Activated B cell treated with CpG ODN at 0.5 μM for 24 hours (primary cell): ENCODE measurements at places on chromosomes 12 and 14.
A peak's percentile ranks its signal among the peaks of the same experiment; 100 is the strongest.

- peak; percentile 82 for DNase-seq
Measured at GRCh38 chr14:31456841-31457664, at the start of gene DTD2. TSS of gene DTD2 (minus strand) at chr14:31457506. CDS start at chr14:31457393, 113 bp downstream.

GRCh38 chr12:19575337-19576243 lies 136.3 kb downstream of the AEBP2 start:
- no peak for DNase-seq

- DNase-seq, result no peak
Measured at GRCh38 chr14:62143245-62143644, 381.0 kb downstream of the SNAPC1 start.

- DNase-seq, result no peak
Measured at GRCh38 chr12:91769736-91770135, 375.9 kb downstream of the BTG1 start.

DNA sequence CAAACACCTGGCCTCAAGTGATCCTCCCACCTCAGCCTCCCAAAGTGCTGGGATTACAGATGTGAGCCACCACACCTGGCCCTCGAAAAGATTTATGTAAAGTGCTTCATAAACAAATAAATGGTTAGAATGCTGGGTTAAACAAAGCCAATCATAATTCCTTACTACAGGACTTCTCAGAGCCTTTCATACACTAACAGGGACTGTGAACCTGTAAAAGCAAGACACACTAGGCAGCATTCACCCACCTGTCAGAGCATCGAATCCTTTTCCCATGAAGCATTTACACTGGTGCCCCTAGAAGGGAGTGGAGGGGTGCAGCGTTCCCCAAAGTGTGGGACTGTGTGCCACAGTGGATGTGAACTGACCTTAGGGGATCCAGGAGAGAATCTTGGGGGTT lies 29.5 kb downstream of the TRPV4 start:
- DNase-seq, result no peak

DNA sequence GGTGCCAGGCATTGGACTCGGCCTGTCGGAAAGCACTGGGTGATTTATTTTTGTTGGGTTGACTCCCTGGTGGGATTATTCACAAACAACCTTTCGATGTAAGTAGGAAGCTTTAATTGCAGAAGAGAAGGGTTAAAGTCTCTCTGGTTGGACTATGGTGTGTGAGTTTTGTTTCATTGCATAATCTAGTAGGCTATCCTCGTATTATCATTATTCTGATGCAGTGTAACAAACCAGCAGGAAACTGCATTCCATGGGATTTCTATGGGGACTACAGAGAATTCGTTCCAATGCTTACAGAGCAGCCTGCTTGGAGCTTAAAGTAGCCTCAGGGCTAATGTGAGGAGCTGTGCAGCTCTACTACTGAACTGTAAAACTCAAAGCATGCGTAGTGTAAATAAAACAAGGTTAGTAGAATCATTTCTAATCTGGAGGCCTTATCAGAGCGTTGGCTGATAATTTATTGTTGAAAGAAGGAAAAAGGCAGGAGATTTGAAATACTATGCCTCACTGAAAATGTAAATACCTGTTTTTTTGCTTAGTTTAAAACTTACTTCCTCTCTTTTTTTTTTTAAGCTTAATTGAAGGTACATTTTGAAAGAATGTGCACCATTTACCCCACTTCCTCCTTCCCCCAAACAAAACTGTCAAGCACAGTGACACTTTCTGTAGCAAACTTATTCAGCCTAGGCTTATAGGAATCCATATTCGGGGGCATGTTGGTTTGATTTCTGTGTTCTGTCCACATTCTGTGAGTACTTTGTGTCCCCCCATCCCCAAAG lies 226.7 kb downstream of the NPAS3 start:
- DNase-seq, result no peak

GRCh38 chr14:77023001-77023996 lies 5.2 kb downstream of the IRF2BPL start:
- DNase-seq, result no peak

- no peak for DNase-seq
Measured at GRCh38 chr12:67243260-67243659, 25.9 kb upstream of the CAND1 start.

DNA sequence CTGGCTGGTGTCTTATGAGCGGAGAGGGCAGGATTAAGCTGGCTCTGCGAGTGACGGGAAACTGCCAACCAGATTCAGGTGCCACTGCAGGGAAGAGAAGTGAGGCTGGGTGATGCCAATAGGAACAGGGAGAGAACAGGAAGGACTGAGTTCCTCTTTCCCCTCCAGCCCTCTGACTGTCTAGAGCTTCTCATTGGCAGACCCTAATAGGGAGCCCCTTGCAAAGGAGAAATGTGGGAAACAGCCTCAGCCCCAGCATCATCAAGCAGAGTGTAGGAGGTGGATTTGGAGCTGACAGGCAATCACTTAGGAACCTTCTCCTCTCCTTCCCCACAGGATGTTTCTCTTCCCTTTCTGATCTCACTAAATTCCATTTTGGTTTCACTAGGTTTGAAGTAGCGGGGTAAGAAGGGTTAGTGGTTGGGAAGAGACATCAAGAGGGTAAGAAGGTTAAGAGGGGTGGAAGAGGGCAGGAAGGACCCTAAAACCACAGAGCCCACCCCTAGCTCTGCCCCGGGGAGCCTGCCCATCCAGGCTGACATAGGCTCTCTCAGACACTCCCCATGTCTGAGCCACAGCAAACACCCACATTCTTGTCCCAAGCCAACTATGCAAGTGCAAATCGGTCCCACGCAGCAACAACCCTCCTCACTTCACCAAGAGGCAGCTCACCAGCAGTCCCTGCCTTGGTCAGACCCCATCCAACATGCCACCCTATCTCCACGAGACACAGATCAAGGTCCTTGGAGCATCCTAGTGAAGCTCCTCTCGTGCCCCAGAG lies 111.1 kb downstream of the STAB2 start:
- no peak for DNase-seq

- no peak for DNase-seq
Measured at GRCh38 chr12:95177201-95177768, 40.0 kb downstream of the FGD6 start.

- DNase-seq, result no peak
Measured at GRCh38 chr14:41380017-41380416, 226.7 kb upstream of the LRFN5 start.

DNA sequence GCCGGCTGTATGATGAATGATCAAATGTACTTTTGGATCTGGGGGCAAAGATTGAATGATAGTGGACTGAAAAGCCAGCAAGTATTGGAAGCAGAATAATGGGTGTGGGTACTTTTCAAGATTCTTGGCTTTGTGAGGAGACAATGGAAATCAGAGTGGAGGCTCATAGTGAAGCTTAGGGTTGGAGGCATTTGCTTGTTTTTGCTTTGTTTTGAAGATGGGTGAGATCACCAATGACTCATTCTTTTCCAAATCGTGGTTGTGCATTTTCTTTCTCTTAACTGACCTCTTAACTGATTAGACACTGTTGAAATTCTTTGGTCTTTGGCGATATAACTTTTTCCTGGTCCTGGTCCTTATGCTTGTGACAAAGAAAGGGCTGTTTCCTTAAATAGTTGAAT lies 54.4 kb downstream of the PELI2 start:
- no peak for DNase-seq

DNA sequence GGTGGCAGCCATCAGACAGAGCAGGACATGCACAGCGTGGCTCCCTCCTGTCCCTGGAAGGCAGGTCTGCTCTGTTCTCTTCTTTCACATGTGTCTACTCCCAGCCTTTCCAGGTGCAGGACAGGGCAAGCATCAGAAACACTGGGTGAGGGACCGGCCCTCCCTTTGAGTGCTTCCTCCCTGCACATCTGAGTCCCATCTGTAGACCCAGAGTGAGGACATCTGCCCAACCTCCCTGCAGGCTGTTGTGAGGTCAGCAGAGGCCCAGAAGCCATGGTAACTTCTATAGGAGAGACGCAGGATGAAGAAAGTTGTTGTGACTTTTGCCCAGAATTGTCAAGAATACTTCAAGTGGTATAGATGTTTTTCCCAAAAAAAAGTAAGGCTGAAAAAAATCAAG lies 282.7 kb downstream of the CACNA1C start:
- no peak for DNase-seq

DNA sequence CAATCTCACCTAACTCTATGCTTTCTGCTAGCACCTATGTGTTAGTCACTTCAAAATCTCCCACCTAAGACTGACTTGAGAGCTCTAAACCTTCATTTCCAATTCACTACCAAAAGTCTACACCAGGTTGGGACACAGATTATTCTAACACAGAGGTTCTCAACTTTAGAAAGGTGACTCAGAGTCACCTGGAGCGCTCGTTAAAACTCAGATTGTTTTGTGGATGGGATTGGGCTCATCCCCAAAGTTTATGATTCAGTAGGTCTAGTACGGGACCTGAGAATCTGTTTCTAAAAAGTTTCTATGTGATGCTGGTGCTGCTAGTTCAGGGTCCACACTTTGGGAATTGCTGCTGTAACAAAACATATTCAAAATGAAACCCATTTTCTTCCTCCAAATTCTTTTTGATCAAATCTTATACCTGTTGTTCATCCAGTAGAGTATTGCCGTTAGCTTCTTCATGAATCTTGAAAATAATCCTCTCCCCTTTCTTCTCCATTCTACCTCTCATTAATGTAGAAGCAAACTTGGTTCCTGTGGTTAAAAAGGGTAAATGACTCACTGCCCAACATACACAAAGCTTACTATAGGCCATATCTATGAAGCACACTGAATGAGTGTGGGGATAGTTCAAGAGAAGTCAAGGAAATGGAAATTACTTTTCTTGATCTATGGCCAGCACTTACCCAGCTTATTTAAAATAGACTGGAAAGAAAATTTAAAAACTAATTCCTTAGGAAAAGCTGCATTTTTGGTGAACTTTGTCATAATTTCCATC lies 206.7 kb downstream of the KIF21A start:
- DNase-seq, result no peak

DNA sequence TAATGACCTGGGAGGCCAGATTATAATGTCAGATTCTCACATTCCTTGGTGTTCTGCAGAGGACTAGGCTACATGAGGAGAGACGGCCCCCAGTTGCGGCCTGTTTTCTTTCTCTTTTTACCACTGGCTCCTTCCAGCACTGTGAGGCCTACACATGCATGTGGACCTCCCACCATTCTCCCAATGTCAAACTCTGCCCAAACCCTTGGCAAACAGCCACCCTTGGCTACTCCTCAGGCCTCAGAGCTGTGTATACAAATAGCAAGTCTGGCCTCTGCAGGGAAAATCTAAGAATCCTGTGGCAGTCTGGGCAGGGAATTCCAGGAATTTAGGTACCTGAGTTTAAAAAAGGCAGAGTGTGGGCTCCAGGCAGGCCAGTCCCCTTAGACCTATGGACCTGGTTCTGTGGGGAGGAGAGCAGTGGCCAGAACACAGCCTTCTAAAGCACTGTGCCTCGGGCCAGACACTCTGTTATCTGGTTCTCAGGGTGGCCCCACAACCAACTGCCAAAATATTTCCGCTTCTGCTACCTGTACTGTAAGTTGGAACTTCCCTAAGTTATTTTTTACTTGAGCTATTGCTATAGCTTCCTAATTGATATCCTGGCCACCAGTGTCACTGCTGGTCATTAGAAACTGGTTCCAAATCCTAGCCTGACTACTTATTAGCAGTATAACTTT lies 19.9 kb upstream of the NEDD1 start:
- no peak for DNase-seq

- DNase-seq, result no peak
Measured at GRCh38 chr12:67520606-67521005, 127.9 kb upstream of the DYRK2 start.

DNA sequence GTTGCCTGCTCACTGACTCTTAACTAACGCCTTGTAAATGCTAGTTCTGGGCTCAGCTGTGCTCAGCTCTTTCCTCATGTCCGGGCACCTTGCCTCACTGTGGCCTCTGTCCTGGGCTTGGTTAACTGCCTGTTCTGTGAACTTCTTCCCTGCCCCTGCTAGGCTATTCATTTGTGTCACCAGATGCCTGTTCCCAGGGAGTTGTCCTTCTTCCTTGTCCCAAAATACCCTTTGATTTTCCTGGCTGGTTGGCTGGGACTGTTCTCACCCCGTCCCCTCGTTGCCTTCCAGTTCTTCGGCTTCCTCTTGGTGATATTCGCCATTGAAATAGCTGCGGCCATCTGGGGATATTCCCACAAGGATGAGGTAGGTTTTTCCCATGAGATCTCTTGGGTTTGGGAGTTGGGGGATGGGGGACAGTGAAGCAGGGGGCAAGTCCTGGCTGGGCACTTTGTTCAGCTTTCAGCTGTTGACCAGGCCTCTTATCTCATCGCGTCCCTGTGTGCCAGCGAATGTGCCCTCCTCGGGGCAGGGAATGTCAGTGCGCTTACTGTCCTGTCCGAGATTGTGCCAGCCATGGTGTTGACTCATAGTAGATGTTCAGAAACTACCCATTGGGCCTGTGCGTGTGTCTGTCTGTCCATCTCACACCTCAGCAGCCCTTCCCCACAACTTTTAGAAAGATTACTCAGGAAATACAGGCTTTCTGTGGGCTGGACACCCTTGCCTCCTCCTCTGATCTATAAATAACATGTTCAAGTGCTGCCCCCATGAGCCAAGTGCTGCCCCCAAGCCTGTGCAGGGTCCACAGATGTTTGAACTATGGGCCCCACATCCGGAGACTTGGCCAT lies 33.1 kb downstream of the CD9 start:
- DNase-seq, result no peak

GRCh38 chr12:16611146-16611545 lies 5.2 kb upstream of the LMO3 start:
- DNase-seq, result no peak

DNA sequence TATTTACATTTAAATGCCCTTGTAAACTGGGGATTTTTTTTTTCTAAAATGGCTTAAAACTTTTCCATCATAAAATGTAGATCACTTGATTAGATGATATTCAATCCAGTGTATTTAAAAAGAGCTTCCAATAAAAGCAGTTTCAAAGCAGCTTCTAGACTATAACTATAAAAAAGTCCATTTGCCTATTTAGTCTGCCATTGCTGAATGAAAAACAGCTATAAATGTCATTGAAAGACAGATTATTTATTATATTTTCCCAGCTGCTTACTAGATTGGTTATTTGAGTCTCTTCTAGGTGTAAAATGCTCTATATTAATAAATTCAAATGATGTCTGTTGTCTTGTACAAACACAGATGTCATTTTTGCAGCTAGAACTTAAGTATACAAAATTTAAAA lies 414.8 kb downstream of the RMST start:
- DNase-seq, result no peak

- no peak for DNase-seq
Measured at GRCh38 chr12:12986775-12987331, 13.2 kb downstream of the HEBP1 start.

GRCh38 chr12:98741556-98742265 lies 96.6 kb downstream of the APAF1 start:
- no peak for DNase-seq

DNA sequence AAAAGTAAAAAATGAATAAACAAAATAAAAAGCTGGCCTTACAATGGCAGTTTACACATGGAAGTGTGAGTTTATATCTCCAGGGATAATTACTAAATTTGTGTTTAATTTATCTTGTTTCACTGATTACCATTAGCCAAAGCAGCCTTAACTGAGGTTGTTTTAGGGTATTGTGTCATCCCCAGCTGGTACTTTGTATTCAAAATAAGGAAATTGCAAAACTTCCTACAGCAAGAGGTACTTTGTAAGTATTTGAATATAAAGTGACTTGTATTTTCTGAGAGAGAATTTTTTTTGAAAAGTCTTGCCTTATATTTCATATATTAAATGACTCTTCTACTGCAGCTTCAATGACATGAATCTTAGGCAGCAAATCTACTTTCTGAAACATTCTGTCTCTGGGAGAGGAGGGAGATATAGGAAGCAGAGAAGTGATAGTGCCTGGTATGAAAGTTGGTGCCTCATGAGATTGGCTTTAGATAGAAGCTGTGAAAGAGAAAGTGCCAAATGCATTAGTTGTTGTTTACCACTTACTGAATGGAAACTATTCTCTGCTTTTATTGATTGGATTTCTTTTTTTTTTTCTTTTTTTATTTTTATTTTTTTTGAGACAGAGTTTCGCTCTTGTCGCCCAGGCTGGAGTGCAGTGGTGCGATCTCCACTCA lies 6.7 kb downstream of the FNTB start:
- DNase-seq, result no peak
